ENCODE measurements at places on chromosomes 3 and 15.

GRCh38 chr15:84023636-84024035 lies 211.9 kb upstream of the GOLGA6L4 start:
- DNase-seq = no peak

- DNase-seq = no peak
Measured at GRCh38 chr3:192879346-192880031, 38.2 kb downstream of the MB21D2 start.

DNA sequence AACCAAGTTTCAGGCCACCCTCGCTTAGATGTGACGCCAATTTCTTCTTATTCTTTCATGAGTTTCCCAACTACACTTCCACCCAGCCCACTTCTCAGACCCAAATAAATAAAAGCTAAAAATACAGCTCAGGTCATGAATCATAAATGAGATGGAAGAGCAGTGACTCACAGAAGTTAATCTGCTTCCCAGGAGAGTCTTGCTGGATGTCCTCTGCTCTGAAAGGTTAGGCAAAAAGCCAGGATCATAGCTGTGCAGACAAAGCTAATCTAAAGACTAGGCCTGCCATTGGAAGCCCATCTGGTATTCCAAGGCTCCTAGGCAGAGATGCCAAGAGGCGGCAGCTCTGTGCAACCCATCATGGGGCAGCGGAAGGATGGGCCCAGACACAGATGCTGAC lies 24.1 kb downstream of the SHC4 start:
- no peak for DNase-seq

GRCh38 chr3:147618691-147619090 lies 209.5 kb downstream of the ZIC1 start:
- no peak for DNase-seq

GRCh38 chr3:186110975-186111974 lies 2.4 kb upstream of the ETV5 start:
- no peak for DNase-seq

DNA sequence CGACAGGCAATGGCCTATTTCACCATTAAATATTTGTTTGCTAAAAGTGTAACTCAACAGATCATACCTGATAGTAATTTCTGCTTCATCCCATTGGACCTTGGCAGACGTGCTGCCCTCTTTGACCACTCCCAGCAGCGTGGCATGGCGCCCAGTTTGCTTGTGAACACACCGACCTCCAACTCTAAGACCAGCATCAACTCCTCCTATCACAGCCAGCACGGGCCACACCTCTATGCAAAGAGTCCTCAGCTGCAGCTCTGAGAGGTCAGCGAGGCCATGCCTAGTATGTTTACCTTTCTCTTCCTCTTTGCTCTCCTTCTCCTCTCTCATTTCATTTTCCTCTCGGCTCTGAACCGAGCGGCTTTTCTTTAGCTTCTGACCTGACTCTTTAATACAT lies 80.6 kb downstream of the FBXL22 start:
- DNase-seq = no peak

DNA sequence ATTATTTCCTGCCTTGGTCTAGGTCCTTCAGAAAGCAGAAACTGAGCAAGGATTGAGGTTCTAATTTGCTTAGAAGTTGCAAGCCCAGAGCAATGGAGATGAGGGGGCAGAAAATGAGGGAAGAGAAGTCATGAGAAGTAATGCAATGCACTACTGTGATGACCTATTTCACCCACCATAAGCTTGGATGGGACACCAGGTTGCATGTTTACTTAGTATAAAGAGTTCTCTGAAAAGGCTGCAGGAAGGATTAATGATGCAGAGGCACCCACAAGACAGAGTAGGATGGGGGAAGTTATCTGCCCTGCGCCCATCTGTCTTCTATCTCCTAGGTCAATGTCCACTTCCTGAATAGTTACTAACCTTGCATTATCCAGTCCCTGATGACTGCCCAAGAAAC lies 84.8 kb upstream of the SNRK start:
- no peak for DNase-seq

- no peak for DNase-seq
Measured at GRCh38 chr15:45499426-45499825, 23.1 kb downstream of the SLC30A4 start.

DNA sequence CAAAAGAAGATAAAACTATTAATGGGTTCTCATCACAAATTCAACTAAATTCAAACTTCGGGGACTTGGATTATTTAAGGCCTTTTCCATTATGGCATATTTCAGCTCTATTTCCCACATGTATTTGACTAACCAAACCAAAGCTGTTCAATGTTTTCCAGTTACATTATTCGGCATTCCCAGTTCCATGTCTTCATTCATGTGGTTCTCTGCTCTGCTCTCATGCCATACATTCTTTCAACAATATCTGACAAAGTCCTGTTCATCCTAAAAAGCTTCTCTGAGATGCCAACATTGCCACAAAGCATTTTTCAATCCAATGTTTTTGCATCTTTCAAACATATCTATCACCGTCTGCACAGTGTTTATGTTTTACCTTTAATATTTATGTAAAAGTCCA lies 141.4 kb downstream of the GREM1 start:
- DNase-seq = no peak

- DNase-seq = no peak
Measured at GRCh38 chr15:94411285-94411684, 179.9 kb downstream of the MCTP2 start.

GRCh38 chr3:116920826-116921610 lies 211.4 kb downstream of the TUSC7 start:
- DNase-seq = no peak

DNA sequence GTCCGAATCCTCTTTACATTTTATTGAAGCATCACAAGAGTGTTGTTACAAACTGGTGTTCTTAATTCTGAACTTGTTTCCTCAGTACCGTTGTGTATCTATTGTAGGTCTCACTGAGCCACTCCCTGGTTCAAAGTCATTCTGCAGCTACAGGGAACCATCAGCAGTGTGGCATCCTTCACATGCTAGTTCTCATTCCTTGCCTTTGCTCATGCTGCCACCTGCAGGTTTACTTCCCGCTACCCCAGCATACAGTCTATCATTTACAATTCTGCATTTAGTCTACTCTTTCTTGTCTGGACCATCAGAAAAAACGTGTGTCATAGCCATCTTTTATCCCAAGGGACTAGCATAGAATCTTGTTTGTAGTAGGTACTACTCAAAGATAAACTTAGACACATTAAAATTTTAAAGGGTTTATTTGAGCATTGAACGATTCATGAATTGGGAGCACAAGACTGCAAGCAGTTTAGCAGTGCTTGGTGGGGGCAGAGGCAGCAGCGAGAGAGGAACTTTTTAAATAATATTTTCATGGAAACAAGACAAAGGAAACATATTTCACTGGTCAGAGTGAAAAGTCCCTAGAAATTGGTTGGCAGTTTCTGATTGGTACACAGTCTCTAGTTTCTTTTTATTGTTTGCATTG lies 402.1 kb downstream of the CADM2 start:
- no peak for DNase-seq

GRCh38 chr15:40936234-40936708 lies 7.1 kb downstream of the DLL4 start:
- DNase-seq = no peak

DNA sequence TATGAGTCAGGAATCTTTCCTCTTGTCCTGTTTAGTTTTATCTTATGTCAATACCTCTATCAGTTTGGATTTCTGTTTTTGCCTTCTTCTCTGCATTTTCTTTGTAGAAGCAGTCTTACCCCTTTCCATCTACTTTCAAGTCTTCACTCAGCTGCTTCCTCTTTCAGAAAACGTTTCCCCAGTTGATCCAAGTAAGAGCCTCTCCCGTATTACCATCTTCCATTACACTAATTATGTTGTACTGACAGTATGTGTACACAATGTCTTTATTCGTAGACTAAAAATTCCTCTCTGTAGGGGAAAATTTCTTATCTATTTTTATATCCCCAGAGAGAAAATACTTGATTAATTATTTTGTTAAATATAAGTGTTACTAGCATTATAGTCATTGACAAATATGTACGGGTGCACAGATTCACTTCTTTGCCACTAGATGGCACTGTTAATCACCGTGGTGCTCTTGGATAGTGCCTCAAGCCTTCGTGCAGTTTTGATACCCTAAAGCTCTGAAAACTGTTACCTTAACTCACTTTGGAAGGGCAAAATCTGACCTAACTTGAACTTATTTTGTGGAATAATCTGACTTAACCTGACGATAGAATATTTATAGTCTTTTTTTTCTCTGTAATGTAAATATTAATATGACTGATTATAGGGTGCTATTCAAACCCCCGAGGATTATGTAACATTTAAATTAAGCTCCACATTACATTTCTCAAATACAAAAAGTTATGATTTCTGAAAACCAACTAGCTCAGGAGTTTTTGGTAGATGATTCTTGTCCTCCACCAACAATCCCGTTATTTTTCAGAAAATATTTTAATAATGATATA lies 74.2 kb upstream of the POU1F1 start:
- no peak for DNase-seq

GRCh38 chr3:38611866-38612265 lies 37.6 kb downstream of the SCN5A start:
- DNase-seq = no peak

DNA sequence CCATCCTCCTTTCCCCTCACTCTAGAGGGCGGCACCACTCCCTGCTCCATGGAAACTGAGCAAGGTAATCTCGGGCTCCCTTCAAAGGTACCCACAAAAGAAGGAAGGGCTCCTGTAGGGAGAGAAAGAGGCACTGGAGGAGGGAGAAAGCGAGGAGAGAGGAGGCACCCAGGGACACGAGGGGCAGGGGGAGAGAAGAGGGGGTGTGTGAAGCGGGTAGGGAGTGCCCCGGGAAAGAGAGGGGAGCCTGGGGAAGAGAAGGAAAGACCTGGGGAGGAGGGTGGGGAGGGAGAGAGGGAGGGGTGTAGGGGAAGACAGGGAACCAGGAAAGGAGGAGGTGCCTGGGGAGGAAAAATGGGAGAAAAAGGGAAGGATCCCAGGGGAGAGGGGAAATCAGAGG lies 523 bp downstream of the VILL start:
- DNase-seq = no peak

GRCh38 chr3:126716057-126716456 lies 12.0 kb downstream of the CHCHD6 start:
- no peak for DNase-seq

- DNase-seq = no peak
Measured at GRCh38 chr3:53169045-53169831, 8.2 kb downstream of the PRKCD start.

- no peak for DNase-seq
Measured at GRCh38 chr15:40427188-40427587, 13.6 kb upstream of the BAHD1 start.

DNA sequence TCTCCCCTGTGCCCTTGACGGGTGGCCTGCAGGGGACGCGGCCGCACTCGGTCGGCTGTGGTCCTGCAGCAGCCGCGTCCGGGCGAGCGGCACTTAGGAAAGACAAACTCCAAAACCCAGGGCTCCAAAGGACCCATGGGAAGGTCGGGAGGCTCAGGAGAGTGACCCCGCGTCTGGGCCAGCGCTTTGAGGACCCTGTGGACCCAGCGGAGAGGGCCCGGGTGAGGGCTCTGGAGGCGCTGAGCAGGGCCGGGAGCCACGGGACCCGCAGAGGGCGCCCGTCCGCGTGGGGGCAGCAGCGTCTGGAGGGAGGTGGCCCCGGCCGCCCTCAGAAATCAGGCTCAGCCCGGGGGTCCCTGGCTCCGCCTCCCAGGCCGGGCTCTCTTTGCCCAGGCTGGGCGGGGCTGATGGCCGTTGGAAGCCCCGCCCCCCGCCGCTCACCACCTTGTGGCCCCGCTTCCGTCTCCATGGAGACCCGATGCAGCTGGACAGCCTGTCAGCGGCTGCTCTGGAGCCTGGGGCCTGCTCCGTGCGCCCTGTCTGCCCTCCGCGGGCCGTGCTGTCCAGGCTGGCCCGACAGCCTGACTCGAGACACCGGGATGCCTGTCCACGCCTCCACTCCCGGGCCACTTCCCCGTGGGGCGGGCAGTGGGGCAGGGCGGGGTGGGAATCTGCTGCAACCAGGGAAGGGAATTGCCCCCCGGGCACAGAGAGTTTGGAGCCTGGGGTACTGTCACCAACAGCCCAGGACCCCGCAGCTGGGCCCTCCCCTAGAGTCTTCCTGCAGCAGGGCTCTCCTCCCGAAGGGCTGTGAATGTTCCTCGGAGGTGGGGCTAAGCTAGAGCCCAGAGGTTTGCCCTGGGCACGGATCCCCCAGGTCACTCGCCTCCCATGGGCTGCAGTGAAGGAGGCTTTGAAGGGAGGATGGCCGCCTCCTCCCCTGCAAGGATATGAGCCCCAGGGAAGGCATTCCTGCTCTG lies 34.8 kb upstream of the RPL32 start:
- DNase-seq = no peak

- DNase-seq = no peak
Measured at GRCh38 chr15:99976811-99977271, 243.6 kb upstream of the LYSMD4 start.

- DNase-seq = no peak
Measured at GRCh38 chr3:151156618-151157216, 46.3 kb downstream of the GPR171 start.

DNA sequence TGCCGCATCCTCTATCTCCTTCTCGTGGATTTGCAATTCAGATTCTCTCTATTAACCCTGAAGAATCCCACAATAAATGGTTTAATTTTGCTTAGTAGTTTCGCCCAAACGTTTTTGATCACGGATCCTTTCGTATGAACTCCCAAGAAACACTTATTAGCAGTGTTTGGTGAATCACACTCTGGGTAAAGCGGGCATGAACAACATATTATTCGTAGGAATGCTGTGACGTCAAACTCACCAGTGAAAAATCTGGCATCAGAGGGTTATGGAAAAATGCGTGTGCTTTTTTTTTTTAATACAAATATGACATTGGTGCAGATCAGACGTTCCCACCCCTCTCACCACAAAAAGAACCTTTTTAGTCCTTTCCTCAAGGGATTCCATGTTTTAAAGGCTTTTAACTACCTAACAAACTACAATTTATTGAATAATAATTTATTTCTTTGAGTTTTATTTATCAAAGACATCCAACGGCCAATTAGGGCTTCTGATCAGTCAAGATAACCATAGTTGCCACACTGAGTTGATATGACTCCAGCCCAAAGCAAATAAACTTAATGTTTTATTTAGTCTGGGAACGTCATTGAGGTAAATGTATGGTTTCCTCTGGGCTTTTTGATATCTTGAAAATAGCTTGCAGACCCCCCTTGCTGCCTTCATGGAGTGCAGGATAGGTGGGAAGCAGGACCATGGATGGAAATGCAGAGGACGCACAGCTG lies 45.5 kb upstream of the CGNL1 start:
- DNase-seq = no peak

DNA sequence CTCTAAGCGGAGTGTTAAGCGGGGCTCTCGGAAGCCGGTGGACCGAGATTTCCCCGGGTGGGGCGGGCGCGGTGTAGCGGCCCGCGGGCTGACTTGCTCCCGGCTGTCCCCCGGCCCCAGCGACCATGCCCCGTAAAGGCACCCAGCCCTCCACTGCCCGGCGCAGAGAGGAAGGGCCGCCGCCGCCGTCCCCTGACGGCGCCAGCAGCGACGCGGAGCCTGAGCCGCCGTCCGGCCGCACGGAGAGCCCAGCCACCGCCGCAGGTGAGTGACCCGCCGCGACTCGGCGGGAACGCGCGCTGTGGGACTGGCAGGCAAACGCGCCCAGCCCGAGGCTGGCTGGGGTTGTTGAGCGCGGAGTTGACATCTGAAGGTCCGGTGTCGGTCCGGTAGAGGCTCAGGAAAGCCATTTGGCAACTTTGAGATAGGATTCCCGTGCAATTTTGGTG lies 1.3 kb downstream of the SMC4 start:
- no peak for DNase-seq

All from activated gamma-delta T cell treated with anti-CD3 and anti-CD28 coated beads, Interleukin-2, amount 50 U/mL, for 16 hours (primary cell).